Osteoblast (primary cell): ENCODE measurements at places on chromosomes 11 and 22. TPM values are rescaled to one million over a fixed set of nuclear protein-coding genes. Genes with fewer than 3 reads are reported as not detected.

MN1 gene
- 4.7 and 6.2 TPM in 2 replicates for total RNA-seq

DNA sequence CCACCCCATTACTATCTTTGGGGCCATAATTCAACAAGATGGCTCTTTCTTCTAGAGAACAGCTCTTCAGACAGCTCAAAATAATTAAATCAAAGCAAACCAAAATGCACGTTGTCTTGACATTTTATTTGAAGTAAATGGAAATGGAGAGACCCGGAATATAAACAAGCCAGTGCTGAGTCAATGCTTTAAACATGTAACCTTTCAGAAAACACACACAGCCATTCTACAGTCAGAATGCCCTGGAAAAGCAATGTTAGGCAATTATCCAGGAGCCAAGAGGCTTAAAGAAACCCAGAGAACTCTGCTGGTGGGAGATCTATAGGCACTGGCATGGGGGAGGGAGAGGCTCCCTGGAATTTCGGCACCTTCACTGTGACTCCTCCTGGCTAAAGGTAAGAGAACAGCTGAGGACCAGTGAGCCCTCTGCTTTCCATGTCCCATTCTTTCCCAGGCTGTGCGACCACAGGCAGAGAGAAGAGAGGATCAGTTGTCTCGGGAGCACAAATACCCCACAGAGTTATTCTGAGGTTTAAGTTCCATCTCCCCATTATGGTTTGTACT lies 254.0 kb upstream of the CCDC90B start:
- H3K4me3 ChIP-seq, result no peak overlapping the region
- H3K36me3 ChIP-seq, result no peaks in the 10 kb centered on the region
- H3K27ac ChIP-seq, result no peak overlapping the region
- no peaks in the 10 kb centered on the region for H3K4me1 ChIP-seq
- DNase-seq, result no peak

GRCh38 chr11:40186437-40187263 lies 1272.8 kb downstream of the LRRC4C start:
- H3K4me1 ChIP-seq, result no peaks in the 10 kb centered on the region
- no peaks in the 10 kb centered on the region for H3K36me3 ChIP-seq
- no peaks in the 10 kb centered on the region for H3K27me3 ChIP-seq
- no peak for DNase-seq

ANO9 gene
- total RNA-seq, result under 0.01 TPM in 1 of 2 replicates, not detected in the other

GRCh38 chr11:81070948-81071347 lies 1630.1 kb upstream of the TENM4 start:
- no peaks in the 10 kb centered on the region for H3K27me3 ChIP-seq
- no peak for DNase-seq
- no peak overlapping the region for H3K27ac ChIP-seq
- no peaks in the 10 kb centered on the region for H3K4me1 ChIP-seq

DNA sequence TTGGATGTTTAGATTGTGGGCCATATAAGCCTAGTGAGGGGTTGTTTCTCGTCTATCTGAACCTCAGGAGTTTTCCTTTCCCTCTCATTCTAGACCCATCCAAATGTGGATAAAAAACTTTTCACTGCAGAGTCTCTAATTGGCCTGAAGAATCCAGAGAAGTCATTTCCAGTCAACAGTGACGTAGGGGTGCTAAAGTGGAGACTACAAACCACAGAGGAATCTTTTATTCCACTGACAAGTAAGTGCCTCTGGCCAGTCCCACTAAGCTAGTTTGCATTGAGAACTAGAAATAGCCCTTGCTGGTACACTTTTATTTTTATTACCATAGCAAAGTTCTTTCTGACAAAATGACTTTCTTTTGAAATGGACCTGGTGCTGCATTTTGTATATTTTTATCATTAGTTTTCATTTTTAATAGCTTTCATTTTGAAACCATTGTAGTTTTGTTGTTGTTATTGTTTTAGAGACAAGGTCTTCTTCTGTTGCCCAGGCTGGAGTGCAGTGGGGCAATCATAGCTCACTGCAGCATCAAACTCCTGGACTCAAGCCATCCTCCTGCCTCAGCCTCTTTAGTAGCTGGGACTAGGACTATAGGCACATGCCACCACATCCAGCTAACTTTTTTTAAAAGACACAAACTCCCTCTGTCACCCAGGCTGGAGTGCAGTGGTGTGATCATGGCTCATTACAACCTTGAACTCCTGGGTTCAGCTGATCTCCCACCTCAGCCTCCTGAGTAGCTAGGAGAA lies 14.6 kb upstream of the PHLDB1 start:
- H3K4me1 ChIP-seq, result peaks cover 20% of the 10 kb centered on the region
- no peak for DNase-seq
- peak overlapping the region; percentile 73 for H3K27ac ChIP-seq

GRCh38 chr11:61628662-61628970 lies 47.7 kb upstream of the SYT7 start:
- peaks cover 2% of the 10 kb centered on the region for H3K36me3 ChIP-seq
- H3K4me3 ChIP-seq, result no peak overlapping the region
- H3K27me3 ChIP-seq, result no peaks in the 10 kb centered on the region
- H3K4me1 ChIP-seq, result peaks cover 23% of the 10 kb centered on the region
- DNase-seq, result no peak

DNA sequence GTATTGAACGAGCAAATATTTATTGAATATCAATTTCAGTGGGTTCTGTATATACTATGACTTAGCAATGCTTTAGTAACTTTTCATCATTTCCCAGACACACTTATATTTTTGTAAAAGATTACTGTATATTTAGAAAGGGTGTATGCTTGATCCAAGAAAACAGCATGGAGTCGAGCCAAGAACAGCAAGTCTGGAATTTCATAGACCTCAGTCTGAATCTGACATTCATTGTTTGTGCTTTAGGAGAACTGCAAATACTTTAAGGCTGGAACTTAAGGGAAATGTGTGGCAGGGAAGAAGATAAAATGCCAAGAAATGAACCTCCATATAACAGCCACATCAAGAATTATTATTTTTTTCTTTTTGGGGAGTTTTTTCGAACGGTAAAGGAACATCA lies 1156.8 kb downstream of the LRRC4C start:
- H3K36me3 ChIP-seq, result no peaks in the 10 kb centered on the region
- no peak overlapping the region for H3K27ac ChIP-seq
- H3K4me1 ChIP-seq, result peaks cover 6% of the 10 kb centered on the region
- H3K27me3 ChIP-seq, result no peaks in the 10 kb centered on the region

DNA sequence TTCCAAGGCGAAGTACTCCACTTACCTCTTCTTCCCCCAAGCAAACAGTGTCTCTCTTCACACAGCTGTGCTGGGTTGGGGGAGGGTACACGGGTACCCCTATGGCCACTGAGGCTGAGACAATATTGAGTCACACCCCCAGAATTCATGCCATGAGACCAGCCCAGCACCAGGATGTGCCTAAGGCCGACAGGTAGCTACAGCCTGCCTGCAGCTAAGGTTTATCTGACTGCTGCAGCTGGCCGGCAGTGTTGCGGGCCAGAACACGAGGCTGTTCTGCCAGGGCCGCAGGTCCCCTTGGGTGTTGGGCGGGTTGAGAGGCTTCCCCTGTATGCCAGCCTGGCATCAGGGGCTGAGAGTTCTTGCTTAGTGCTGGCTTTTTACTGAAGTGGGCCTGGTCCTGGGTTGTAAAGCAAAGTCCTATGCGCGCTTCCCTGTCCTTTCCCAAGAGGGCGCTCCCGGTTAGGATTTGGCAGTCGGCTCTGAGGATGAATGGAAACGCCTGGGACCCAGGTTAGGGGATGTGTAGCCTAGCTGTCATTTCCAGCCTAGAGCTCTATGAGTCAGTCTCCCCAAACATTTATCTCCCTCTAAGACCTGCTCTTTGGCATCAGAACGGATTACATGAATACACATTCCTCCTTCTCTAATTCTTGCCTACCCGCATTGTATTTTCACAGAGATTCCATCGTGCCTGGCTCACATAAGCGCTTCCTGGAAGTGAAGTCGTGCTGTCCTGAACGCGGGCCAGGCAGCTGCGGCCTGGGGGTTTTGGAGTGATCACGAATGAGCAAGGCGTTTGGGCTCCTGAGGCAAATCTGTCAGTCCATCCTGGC lies 7.1 kb downstream of the USP18 start:
- peak overlapping the region; percentile 88 for H3K27ac ChIP-seq
- peak; percentile 100 for DNase-seq
- H3K36me3 ChIP-seq, result no peaks in the 10 kb centered on the region
- peak overlapping the region; percentile 43 for H3K4me3 ChIP-seq
- no peaks in the 10 kb centered on the region for H3K27me3 ChIP-seq
- H3K4me1 ChIP-seq, result peaks cover 26% of the 10 kb centered on the region

DNA sequence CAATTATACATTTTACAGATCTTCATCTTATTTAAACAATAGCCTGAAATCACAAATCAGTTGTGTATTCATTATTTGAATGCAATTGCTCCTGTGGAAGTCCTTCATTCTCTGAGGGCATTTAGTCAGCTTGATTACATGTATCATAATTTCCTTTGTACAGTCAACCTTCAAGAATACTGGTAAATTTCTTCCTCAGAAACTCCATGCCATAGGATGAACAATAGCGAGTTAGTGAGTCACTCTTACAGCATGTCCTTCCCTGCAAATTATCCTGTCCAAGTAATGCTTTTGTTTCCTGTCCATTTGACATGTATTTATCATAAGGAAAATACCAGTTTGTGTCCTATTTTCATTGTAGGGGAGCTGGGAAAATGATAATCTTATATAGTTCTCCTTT lies 3.8 kb downstream of the OR10S1 start:
- H3K27ac ChIP-seq, result no peak overlapping the region
- H3K4me1 ChIP-seq, result no peaks in the 10 kb centered on the region
- H3K27me3 ChIP-seq, result no peaks in the 10 kb centered on the region
- no peak overlapping the region for H3K4me3 ChIP-seq
- DNase-seq, result peak; percentile 41

DNA sequence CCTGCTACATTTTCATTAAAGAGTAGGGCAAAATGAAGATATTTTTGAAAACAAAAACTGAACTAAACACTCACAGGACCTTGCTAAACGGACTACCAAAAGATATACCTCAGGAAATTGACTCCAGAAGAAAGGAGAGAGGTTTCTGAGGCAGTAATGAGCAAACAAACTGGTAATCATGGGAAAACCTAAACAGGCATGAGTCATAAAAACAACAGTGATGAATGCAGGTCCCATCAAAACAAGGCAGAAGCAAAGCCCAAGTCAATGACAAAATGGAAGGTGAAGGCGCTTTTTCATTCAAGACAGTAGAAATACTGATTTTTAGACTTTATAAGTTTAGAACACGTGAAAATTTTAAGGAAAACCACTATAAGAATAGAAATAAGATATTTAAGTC lies 104.5 kb downstream of the EFCAB6 start:
- no peak for DNase-seq
- H3K4me3 ChIP-seq, result no peak overlapping the region
- H3K36me3 ChIP-seq, result no peaks in the 10 kb centered on the region
- H3K27ac ChIP-seq, result no peak overlapping the region

DNA sequence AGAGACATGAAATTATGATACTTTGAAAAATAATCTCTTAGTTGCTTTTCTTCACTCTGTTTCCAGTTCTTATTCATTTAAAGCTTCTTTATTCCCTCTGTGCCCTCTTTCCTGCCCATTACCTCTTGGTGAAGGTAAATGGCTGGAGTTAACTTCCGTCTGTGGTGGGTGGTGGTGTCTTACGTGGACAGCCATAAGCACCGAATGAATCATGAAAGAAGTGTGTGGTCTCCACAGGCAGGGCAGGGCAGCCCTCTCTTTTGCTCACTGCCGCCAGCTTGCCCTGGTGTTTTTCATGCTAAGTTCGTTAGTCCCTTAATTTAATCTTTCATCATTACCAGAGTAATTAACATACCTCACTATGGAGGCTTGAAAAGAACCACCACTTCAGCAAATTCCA lies 98.7 kb upstream of the SORL1-AS1 start:
- no peaks in the 10 kb centered on the region for H3K36me3 ChIP-seq
- no peaks in the 10 kb centered on the region for H3K4me1 ChIP-seq
- no peak overlapping the region for H3K4me3 ChIP-seq
- peaks cover 32% of the 10 kb centered on the region for H3K27me3 ChIP-seq
- no peak for DNase-seq
- no peak overlapping the region for H3K27ac ChIP-seq

FDXACB1 gene
- total RNA-seq, result 1.4 and 1.5 TPM in 2 replicates

PAK1 gene
- 34.4 and 44.2 TPM in 2 replicates for total RNA-seq

GRCh38 chr11:111417011-111417765 lies 38.1 kb upstream of the POU2AF1 start:
- no peak overlapping the region for H3K27ac ChIP-seq
- H3K36me3 ChIP-seq, result no peaks in the 10 kb centered on the region
- DNase-seq, result no peak
- no peak overlapping the region for H3K4me3 ChIP-seq

DNA sequence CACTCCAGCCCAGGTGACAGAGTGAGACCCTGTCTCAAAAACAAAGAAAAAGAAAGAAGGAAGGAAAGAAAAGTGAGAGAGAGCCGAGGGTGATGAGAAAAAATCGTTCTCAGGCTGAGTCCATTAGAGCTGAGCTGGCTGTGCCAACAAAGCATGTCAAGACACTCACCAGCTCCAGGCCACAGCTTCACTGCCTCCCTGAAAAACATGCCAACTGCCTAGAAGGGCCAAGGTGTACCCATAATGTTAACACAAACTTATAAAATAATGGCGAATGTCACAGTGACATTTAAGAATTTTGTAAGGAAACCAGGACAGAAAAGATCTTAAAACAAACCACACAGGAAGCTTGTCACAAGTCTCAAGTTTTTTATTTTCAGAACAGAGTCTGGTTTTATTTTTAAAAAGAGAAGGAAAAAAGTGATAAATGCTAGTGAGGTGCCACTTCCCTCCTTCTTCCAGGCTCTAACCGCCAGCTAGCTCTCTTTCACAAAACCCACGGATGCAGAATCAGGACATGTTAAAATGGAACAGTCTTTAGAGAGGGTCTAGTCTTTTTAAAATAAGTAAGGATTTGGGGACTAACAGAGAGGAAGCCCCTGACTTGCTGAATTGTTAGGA lies 5.1 kb downstream of the TMEM121B start:
- no peaks in the 10 kb centered on the region for H3K36me3 ChIP-seq
- no peaks in the 10 kb centered on the region for H3K4me1 ChIP-seq
- H3K4me3 ChIP-seq, result no peak overlapping the region
- DNase-seq, result peak; percentile 45
- no peak overlapping the region for H3K27ac ChIP-seq

DNA sequence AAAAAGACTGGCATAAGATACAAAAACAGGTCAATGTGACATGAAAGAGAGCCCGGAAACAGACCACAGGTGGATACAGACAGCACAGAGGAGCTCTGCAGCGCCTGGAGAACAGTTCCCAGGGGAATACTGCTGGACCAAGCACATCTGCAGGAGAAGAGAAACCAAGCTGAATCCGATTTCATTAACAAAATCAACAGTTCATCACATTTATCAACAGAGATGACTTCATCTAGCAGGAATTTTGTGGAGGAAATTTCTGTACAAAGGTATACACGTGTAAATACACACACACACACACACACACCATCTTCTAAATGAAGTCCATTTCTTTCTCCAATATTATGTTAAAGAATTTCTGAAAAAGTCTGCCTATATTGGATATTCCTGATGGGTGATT lies 17.1 kb downstream of the YPEL1 start:
- DNase-seq, result peak; percentile 11
- no peaks in the 10 kb centered on the region for H3K27me3 ChIP-seq
- no peak overlapping the region for H3K4me3 ChIP-seq
- no peak overlapping the region for H3K27ac ChIP-seq
- no peaks in the 10 kb centered on the region for H3K36me3 ChIP-seq
- H3K4me1 ChIP-seq, result no peaks in the 10 kb centered on the region

PHOX2A gene
- not detected in 2 replicates for total RNA-seq
